Activated CD8-positive, alpha-beta T cell treated with anti-CD3 and anti-CD28 coated beads for 36 hours (primary cell): ENCODE measurements at places on chromosomes 2 and 18. TPM values are rescaled to one million over a fixed set of nuclear protein-coding genes. Genes with fewer than 3 reads are reported as not detected.
A peak's percentile ranks its signal among the peaks of the same experiment; 100 is the strongest.

- DNase-seq, result peak; percentile 49
These were observed 230.2 kb upstream of the TNP1 start for GRCh38 chr2:217090024-217090473.

- no peak for DNase-seq
These were observed 9.5 kb downstream of the USP40 start for GRCh38 chr2:233556881-233557736.

DNA sequence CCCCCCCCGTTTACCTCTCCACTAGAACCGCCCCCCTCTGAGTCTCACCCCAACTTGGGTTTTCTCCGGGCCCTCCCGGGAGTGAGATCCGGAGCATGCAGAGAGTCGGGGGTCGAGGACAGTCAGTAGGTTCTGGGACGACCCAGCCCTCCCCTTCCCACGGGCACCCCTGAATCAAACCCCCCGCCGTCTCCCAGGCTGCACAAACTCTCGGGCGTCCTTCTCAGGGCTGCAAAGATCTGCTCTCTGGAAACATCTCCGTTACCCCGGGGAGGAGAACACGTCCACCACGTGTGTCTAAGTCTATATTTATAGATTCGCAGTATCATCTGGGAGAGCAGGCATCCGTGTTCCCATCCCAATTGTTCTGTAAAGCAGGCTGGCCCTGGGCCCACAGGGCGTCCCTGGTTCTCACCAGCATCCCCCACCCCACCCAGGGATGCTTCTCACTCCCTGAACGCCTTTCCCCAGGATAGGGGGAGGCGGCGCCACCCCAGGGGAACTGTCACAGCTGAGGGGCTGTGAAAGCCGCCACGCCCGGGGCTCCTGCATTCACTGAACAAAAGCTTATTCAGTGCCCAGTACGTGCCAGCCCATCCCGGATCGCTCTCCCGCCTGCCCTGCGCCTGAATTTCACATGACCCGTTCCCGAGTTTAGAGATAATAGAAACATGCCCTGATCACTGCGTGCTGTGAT, 765 bp upstream of the DIPK1C start:
- no peak for DNase-seq

DNA sequence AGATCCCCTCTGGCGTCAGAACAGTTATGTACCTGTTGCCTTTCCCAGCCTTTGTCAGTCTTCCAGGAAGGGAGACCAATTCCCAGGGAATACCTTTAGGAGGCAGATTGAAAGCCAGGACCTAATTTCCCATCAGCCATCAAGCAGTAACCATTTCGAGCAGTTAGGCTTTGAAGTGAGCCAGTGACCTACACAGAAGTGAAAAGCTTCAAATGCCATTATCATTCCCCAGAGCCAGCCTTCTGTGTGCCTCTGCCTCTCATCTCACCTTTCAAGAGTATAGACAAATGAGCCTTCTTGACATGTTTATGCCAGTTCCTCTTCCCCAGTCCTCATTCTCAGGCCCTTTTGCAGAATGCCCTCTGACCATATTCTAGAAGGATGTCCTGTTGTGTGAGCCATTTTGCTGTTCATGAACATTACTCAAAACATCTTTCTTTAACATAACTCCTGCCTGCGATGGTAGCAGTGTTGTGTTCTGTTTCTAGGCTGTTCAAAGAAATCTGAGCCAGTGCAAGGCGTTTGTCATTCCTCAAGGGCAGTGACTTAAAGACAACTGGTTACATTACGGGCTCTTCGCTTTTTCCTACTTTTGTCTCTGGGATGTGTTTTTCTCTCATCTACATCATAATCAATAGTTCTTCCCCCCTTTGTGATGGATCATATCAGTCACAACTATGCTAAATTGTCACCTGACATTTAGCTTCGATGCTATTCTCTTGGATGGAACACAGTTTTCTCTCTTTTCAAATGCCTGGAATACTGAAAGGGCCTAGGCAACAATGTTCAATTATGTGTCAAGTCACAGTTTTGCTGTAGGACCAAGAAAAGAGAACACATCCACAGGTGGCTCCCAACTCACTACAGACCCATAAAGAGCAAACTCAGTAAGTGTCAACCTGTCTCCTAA, 138.6 kb downstream of the ALK start:
- no peak for DNase-seq

GRCh38 chr2:14735696-14736095, 103.2 kb downstream of the LRATD1 start:
- no peak for DNase-seq

DNA sequence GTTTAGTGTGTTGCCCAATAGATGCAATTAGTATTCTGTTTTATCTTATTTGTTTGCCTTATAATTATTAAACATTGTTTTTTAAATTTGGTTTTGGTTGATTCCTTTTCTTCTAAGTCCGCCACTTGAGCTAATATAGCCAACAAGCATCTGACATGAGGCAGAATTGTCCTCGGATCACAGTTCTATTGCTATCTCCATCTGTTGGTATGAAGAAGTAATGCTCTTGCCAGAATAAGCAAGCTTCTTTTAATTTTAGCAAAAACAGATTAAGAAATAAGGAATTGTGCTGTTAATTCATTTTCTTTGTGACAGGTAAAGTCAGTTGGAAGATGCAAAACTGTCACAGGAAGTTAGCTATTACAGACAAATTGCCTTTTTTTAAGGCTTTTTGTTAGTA, 54.3 kb downstream of the R3HDM1 start:
- DNase-seq, result no peak

- DNase-seq, result no peak
These were observed 43.1 kb upstream of the PTH2R start for GRCh38 chr2:208363485-208363884.

DNA sequence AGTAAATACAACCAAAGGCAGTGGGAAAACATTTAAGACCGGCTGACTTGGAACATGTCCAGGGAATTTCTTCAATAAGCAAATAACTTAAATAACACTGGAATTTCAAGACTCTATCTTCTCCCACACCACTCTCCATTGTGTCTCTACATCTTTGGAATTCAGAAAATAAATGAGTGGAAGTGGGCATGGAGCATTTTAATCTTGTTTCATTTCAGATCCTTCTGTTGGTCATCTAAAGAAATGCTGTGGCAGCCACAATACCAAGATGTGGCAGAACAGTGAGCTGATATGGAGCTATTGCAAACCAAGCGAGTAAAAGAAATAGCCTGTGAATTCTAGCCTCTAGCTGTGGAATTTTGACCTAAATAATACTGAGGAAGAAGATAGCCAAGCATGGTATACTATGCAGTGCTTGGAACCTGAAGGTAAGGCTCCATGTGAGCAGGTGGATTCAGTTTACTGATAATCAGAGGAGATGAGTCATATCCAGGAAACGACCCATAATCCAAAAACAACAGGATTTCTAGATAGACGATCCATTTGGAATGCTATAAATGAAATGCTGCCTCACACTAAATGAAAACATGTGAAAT, 157.1 kb upstream of the SCN7A start:
- DNase-seq, result no peak

- DNase-seq, result no peak
These were observed 73.7 kb upstream of the TGFA start for GRCh38 chr2:70627211-70627898.

GRCh38 chr2:68643874-68644485, 601 bp downstream of the PROKR1 start:
- no peak for DNase-seq

DNA sequence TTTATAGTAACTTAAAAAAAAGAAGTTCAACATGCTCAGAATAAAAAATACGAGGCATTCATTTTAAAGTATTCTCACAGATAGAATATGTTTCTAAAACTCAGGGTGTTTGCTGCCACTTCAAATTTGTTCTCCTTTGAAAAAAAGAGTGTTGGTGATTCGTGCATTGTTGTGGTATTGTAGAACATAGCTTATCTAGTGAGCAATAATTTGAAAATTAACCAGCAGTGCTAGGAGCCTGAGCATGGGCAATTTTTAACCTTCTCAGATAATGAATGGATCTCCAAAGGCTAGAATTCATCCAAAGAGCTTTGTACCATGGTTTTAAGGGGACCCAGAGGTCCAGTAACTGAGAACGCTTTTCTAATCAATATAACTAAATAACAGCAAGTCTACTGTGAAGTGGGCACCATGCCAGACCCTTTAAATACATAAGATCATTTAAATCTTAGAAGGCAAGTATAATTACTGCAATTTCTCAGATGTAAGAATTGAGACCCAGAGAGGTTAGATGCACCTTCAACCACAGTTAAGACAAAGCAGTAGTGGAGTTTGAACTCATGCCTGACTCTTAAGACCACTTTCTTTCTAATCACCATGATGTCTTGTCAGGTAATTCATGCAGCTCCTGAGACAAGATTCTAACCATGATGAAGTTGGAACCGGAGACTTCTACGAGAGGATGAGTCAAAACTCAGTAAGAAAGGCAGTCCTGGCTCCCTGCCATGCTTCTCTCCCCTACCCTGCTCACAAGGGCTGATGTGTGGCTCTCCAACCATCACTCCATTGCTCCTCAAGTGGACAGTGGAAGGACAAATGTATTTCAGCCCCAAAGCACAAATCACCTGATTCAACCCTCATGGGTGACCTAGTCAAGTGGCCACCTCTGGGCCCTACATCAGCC, 3.4 kb downstream of the CYRIA start:
- no peak for DNase-seq

- DNase-seq, result no peak
These were observed 114.5 kb upstream of the TANK start for GRCh38 chr2:161045726-161046125.

DNA sequence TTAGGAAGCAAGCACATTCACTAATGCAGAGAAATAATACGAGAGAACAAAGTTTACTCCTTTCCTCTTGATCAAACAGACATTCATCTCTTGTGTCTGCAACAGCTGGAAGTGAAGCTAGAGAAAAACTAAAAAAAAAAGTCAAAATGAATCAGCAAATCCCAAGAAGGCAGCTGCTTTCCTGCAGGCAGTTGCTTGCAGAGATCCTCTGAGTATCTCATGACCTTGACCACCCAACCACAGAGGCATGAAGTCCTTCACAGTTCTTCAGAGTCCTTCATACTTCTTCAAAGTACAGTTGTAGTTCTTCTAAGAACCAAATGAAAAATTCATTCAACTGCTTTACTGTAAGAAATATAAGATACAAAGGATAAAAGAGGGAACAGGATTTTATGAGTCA, 97.2 kb upstream of the ACVR1C start:
- no peak for DNase-seq

- DNase-seq, result no peak
These were observed 271.4 kb downstream of the SATB2 start for GRCh38 chr2:199186301-199186751.

DNA sequence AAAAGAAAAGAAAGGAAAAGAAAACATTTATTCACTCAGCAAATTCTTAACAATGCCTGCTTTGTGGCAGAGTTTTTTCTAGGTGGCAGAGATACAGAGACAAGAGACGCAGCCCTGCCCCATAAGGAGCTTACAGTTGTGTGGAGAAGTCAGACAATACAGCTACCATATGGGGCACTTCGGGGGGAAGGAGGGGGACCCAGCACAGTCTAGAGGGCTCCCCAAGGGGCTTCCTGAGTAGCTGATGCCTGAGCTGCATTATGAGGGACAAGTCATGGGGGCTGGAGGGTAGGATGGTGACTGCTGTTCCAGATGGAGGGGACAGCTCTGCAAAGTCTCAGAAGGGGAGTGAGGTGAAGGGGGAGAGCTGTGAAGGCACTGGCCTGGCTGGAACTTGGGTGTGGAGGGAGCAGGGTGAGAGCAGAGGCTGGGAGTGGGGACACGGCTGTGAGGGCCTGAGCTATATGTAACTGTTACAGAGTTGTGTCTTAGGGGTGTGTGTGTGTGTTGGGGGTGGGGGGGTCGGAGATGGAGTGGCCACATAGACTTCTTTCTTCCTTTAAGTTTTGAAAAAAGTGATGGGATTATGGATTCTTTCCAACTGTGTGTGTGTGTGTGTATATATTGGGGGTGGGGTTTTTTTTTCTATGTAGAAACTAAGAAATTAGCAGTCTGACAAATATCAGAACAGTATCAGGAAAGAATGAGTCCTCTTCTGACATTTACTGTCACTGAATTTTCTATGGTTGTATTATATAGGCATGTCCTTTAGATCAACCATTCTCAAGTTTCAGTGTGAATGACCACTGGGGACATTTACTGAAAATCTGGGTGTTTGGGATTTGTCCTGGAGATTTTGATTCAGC, 66.0 kb upstream of the HAAO start:
- peak; percentile 6 for DNase-seq

DNA sequence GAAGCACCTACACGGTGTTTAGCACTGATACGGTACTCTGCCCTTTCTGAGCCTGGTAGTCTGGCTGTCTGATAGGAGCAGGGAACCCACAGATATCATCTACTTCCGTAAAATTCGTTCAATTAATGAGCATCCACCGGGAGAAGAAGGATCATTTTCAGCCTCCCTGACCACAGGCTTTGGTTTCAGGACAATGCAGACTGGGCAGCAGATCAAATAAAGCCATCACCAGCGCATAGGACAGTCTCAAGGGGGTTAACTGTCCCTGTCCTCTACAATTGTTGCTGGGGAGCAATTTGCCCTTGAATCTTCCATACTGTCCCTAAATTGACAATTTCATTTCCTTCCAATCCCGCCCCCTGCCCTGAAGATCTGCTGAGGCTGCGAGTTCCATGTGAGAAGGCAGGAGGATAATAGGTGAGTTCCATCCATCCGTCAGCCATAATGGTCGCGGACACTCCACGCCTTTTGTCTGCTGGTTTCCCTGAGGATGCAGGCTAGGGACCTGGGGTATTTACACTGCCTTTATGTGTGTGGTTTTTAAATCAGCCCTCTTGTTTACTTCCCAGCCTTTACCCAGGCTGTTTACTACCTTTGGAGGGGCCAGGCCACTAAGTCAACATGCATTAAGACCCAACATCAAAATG, 110.0 kb downstream of the MYCN start:
- DNase-seq, result no peak

DNA sequence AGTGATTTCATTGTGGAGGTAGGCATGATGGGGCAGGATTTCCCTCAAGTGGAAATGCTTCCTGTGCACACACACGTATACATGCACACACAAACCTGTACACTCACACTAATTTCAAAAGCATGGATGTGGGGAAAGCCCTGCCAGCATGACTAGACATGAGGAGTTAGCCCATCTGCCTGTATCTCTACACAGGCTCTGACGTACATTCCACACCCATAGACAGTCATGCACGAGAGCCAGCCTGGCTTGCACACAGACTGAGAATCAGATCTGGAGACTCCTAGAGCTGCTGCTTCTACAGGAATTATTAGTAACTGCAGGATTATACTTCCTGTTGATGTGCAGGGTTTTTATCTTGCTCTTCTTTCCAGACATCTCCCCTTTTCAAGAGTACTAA, 27.3 kb upstream of the NFU1 start:
- DNase-seq, result no peak

The MEX3C gene
- 51.5 TPM for total RNA-seq

The AFF3 gene
- total RNA-seq, result 3.5 TPM

The CDK15 gene
- total RNA-seq, result not detected

The MAPK4 gene
- not detected for total RNA-seq

The ASB18 gene
- not detected for total RNA-seq

The GKN2 gene
- total RNA-seq, result not detected

The C18orf54 gene
- 7.3 TPM for total RNA-seq

The MBP gene
- total RNA-seq, result 39.9 TPM

The ASPRV1 gene
- 0.76 TPM for total RNA-seq

The TFPI gene
- not detected for total RNA-seq

The RNF152 gene
- 0.16 TPM for total RNA-seq
